Omental fat pad (tissue), 4 donors: ENCODE measurements at places on chromosomes 6 and 20. TPM values are rescaled to one million over a fixed set of nuclear protein-coding genes. Genes with fewer than 3 reads are reported as not detected.

Gene SPACA1
- total RNA-seq = not detected

Gene LPIN3
- total RNA-seq = 42.9 TPM

Gene TAGAP
- total RNA-seq = 5.5 TPM

Gene CASS4
- 3.5 TPM for total RNA-seq

Gene BFSP1
- total RNA-seq = 0.38 TPM

Gene RBCK1
- total RNA-seq = 88.1 TPM

Gene BMP7
- total RNA-seq = 2.3 TPM

Gene CPNE1
- 80.3 TPM for total RNA-seq

Gene TCP1
- 225 TPM for total RNA-seq

Gene FRMD1
- total RNA-seq = 0.79 TPM

Gene GTSF1L
- not detected for total RNA-seq

Gene VWA7
- total RNA-seq = not detected

Gene KIF6
- total RNA-seq = 0.19 TPM

Gene SIRPD
- total RNA-seq = 0.96 TPM

Gene SYCP2
- total RNA-seq = 3.0 TPM

Gene TMEM74B
- 2.8 TPM for total RNA-seq

Gene PABPC1L
- total RNA-seq = 13.8 TPM

DNA sequence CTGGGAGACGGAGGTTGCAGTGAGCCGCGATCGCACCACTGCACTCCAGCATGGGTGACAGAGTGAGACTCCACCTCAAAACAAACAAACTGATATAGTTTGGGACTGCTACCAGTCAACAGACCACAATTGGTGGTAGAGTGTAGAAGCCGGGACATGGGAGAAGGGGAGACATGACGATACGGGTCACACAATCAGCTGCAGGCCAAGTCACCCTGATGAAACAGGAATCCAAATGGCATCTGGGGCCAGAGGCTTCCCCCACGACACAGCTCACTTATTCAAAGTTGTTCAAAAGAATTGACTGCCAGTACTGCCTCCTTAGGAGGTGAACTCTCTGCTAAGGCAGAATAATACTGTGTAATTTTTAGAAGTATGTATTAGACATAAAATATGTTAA, 27.5 kb downstream of the AMD1 start:
- DNase-seq = no peak

GRCh38 chr6:160573943-160574342, 90.1 kb downstream of the LPA start:
- DNase-seq = no peak

DNA sequence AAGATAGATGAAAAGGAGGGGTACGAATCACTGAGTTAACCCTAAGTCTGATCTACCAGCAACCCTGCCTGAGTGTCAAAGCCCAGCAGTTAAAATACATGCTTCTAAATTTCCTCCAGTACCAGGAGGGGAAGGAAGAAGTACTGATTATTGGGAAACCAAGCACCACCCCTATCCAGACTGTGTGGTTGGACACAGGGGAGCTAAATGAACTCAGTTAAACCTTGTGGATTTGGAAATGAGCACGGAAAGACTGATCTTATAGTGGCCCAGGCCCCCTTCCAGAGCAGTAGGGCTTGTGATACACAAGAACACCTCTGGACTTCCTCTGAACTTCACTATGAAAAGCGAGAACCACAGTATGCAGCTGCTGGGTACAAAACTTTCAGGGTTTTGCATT, 585.6 kb downstream of the MAFB start:
- DNase-seq = no peak

DNA sequence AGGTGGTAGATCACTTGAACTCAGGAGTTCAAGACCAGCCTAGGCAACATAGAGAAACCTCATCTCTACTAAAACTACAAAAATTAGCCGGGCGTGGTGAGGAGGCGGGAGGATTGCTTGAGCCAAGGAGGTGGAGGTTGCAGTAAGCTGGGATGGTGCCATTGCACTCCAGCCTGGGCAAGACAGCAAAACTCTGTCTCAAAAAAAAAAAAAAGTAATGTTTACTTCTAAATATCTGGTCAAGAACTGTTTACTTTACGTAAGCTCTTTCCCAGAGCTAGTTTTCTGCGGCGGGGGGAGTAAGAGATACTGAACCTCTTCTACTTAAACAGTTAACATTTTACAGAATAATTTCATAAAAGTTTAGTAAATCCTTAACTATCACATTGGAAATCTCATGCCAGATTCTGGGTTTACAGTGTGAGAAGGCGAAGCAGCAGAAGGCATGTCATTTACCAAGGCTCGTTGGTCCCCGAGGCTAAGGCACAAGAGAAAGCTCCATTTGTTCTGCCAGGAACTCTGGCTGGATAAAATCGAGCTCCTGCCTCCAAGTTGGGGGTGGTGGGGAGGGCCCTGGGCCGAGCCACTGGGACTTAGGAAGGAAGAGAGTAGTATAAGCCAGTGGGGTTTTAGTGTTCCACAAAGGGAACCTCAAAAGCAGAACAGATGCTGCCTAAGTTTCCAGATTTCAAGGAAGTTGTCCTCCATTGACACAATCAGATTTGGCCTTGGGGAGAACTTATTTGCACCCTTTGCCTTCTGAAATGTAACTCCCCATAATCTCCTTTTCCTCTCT, 41.7 kb downstream of the ARFGEF2 start:
- no peak for DNase-seq

GRCh38 chr6:45715508-45715803, 300.2 kb downstream of the CLIC5 start:
- no peak for DNase-seq

GRCh38 chr6:158853072-158853879, 34.1 kb upstream of the EZR start:
- DNase-seq = peak; percentile 62

GRCh38 chr20:33773412-33774089, 37.6 kb upstream of the CHMP4B start:
- no peak for DNase-seq

GRCh38 chr6:97978855-97979271, 695.8 kb upstream of the MMS22L start:
- DNase-seq = no peak

DNA sequence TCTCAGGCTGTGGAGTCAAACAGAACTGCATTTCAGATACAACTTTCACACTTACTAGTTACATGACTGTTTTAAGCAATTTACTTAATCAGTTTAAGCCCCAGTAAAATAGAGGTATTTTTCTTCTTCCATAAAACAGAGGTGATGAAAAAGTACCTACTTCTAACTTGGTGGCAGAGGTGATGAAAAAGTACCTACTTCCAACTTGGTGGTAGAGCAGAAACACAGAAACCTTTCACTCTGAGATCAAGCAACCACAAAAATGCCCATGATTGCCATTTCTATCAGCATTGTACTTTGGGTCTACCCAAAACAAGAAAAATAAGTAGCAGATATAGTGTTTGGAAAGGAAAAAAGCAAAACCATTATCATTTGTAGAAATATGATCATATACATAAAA, 148.7 kb downstream of the OPRM1 start:
- DNase-seq = no peak

GRCh38 chr6:111573131-111573883, 32.4 kb downstream of the TRAF3IP2 start:
- no peak for DNase-seq

DNA sequence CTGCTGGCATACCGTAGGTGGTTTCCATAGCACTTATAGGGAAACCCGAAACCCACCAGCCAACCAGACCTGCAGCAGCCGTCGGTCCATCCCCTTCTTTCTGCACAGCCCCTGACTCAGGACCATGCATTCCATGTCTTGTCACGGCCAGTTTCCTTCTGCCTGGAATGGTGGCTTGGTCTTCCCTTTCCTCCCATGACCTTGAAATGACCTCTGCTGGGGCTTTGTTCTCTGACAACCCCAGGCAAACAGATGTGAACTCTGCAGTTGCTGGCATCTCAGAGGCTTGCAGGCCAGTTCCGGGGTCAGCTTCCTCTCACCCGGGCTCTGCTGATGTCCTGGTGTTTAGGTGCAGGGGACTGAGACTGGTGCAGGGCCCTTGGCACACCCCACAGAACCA, 250.8 kb downstream of the SMOC2 start:
- no peak for DNase-seq

GRCh38 chr20:60300374-60300773, 342.2 kb downstream of the CDH26 start:
- DNase-seq = no peak

- no peak for DNase-seq
These were observed 23.8 kb downstream of the DCBLD1 start for GRCh38 chr6:117506180-117506835.

DNA sequence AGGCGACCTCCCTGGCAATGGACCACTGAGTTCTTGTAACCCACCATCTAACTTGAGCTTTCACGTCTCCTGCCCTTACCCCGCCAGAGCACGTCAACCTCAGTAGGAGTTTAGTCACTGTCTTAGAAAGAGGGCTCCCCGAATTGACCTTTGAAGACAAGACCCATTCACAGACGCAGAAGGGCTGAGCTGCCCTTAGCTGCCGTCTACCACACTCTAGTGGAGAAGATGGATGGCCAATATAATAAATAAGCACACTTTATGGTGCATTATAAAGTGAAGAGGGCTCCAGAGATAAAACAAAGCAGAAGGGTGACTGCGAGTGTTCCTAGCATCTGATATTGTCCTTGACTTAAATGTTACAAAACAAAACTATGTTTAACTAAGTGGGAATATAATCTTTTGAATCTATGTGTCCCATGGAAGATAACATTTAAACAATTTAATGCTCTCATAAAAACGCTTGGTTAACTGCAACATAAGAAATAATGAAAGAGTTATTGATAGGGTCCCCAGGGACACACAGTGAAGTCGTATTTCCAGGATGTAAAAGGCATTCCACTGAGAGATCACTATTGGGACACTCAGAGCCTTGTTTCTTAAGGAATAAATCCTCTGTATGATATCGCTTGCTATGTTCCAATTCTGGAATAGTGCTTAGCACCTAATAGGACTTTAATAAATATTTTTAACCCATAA, 261.1 kb downstream of the THBS2 start:
- DNase-seq = no peak

GRCh38 chr20:21322921-21323331, 19.8 kb downstream of the XRN2 start:
- no peak for DNase-seq

DNA sequence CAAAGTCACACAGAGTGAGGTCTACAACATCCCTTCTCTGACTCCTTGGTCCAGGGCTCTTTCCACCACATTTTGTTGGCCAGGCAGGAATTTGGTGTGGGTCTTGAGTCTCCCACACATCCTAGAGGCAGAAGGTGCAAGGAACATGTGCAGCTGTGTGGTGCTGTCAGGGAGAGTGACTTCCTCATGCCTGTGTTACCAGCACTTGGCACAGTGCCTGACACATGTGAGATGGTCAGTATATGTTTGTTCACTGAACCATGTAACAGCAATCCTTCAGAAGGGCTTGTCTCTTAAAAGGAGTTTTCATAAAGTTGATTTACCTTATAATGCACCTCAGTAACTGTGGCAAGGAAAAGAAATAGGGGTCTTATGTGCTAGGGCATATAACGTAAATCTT, 168.5 kb downstream of the CDC5L start:
- no peak for DNase-seq

GRCh38 chr6:132675749-132676148, 16.8 kb upstream of the TAAR1 start:
- no peak for DNase-seq

DNA sequence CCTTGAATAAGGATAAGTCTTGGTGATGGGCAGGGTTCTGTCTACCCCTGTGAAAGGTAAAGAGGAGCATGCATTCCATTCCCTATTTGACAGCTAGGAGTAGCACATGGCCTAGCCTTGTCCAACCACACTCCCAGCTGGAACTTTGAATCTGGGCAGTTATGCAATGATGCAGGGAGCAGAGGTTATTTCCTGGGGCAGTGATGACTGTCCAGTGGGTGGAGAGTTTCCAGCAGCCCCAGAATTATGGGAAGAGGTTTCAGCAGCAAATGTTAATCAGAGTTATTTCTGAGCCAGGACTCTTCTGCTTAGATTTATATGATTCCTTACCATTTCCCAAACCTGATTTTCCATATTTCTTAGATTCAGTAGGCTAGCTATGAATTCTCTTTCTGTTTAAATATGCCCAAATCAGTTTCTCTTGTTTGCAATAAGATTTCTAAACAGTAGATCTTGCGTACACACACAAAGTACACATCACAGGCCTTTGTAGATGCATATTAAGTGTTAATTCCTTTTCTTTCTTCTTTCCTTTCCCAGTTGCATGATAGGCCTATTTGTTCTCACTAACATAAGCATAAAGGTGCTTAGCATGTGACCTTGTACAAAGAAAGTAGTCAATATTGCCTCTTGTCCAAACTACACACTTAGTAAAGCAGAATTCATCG, 17.3 kb upstream of the TXLNB start:
- no peak for DNase-seq

- no peak for DNase-seq
These were observed 25.3 kb downstream of the SERAC1 start for GRCh38 chr6:158142789-158143188.

DNA sequence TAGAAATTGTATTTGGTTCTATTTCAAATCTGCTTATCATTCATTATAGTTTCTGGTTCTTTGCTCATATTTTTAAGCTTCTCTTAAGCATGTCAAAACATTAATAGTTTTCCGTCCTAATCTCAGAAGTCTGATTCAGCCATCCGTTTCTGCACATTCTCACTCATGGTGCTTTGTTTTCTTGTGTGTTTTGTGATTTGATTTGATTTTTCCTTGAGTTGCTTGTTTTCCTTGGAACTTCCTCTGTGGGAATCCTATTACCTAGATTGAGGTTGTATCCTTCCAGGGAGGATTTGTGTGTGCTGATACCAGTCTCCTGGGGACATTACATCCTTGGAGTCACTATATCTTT, 7.9 kb downstream of the SNX9 start:
- no peak for DNase-seq

- no peak for DNase-seq
These were observed 265.2 kb downstream of the QKI start for GRCh38 chr6:163679753-163680152.

GRCh38 chr6:169803816-169804340, 52.5 kb downstream of the ERMARD start:
- DNase-seq = no peak

- DNase-seq = no peak
These were observed 165.0 kb upstream of the JARID2 start for GRCh38 chr6:15080895-15081294.

- DNase-seq = no peak
These were observed 280.3 kb upstream of the SYNCRIP start for GRCh38 chr6:85923013-85923430.

- DNase-seq = no peak
These were observed 2.0 kb downstream of the FIG4 start for GRCh38 chr6:109693111-109693510.
